Fibroblast of the aortic adventitia (primary cell): ENCODE measurements at places on chromosomes 5 and 9.

- DNase-seq: peak; percentile 66
Measured at GRCh38 chr5:98774192-98775033, 950 bp downstream of the RGMB start.

DNA sequence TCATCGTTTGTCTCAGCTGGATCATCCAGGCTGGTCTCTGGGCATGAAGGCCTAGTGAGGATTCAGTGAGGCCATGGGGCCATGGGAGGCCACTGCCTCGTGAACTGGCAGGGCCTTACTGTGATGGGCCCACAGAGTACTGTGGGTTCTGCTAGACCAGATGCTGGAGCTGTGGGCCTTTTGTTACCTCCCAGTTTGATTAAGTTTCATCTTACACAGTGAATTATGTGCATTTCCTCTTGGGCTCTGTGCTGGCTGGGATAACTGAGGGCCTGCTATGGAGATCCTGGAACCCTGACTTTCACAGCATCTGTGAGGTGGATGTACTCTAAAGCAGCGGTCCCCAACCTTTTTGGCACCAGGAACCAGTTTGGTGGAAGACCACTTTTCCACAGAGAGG, 19.7 kb upstream of the SLC25A48 start:
- DNase-seq: no peak

DNA sequence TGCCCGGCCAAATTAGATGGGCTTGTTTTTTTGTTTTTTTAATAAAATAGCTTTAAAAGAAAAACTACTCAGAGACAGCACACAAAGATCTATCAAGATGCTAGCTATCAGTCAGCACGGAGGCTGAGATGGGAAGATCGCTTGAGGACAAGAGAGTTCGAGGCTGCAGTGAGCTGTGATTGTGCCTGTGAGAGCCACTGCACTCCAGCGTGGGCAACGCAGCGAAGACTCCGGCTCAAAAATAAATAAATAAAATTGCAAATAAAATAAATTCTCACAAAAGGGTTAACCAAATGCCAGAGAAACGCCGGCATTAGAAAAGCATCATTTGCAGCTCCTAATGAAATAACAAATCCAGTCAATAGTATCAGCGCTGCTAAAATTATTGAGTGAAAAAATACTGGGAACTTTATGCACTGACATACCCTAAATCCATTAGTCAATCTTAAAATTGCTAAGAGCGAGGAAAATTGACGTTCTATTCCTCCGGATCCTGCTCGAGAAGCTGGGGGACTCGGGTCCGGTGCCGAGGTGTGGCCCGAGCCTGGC, 681 bp downstream of the CPLANE1 start:
- DNase-seq: peak; percentile 25

DNA sequence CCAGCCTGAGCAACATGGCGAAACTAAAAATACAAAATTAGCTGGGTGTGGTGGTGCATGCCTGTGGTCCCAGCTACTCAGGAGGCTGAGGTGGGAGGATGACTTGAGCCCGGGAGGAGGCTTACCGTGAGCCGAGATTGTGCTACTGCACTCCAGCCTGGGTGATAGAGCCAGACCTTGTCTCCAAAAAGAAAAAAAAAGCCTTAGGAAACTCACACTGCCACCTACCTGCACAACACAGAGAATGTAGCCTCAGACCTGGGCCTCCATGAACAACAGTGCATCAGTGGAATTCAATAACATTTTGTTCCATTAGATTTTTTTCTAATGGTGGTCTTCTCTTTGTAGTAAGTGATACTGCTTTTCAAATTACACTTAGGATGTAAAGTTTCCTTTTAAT, 63.8 kb upstream of the RARS1 start:
- DNase-seq: no peak

GRCh38 chr9:35868933-35869332, 1.3 kb downstream of the OR13J1 start:
- no peak for DNase-seq

GRCh38 chr9:94945197-94946144, 219.0 kb downstream of the AOPEP start:
- DNase-seq: peak; percentile 84

DNA sequence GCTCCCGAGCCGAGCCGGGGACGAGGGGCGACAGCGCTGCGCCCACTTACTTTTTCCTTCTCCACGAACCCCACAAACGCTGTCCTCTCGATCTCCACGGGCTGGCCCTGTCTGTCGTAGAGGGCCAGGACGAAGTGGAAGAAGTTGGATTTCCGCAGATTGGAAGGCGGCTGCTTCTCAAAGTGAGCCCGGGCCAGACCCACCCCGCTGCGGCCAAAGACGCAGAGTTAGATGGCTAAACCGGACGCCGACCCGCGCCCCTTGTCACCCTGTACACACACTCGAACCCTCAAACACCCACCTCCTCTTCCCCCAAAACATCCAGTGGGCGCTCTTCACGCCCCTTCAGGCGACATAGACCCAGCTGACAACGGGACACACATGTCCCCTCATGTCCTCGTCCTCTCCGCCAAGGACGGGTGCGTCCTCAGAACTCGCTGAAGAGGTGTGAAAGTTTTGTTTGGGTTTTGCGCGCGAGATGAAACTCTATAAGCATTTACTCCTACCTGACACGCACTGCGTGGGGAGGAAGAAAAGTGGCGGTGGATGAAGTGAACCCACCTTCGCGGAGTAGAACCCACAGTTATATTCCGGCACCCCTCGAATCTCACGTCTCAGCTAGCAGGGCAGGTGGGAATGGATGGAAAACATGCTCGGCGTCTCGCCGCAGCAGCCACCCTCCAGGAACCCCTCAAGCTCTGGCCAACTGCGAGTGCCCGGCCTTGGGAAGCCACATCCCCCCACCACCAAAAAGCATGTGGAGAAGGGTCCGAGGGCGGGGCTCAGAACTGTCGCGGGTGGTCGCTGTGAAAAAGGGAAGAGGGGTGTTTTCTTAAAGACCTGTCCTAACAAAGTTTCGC, 2.6 kb downstream of the EBF1 start:
- DNase-seq: peak; percentile 29
